ENCODE measurements at places on chromosomes 7 and 10.

GRCh38 chr10:133614830-133615580, 11.6 kb downstream of the FRG2B start:
- no peak for DNase-seq

DNA sequence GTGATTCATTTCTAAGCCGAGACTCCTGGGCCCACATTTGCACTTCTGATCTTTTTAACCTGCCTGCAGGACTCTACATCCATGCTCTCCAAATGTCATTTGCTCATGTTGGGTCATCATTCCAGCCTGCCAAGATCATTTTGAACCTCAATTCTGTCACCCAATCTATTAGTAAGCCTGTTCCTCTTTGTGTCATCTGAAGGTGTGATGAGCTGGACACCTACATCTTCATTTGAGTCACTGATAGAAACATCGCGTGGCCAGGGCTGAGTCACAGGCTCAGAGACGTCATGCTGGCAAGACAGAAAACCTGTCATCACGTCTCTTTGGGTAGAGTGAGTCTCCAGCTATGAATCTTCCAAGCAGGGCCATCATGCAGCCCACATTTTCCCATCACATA, 65.3 kb upstream of the SLF2 start:
- DNase-seq, result no peak

DNA sequence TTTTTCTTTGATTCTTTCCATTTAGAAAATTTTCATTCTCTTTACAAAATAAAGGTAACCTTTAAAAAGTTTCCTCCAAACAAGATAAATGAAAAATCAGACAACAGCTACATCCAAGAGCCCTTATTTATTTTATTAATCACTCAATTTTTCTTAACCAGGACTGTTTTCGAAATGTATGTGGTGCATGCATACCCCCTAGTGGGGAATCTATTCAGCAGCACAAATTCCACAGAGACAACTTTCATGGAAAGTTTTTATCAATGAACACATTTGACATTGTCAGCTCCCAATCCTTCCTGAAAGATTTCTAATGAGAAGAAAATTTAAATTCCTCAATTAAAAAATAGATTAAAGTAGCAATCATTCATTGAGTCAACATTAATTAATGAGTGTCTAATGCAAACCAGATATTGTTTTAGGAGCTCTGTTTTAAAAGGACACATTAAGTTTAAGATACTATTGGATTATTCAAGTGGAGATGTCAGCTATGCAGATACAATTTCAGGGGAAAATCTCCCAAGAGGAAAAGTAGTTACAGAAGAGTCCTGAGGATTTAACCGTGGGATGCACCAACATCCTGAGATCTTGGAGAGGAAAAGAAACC, 5.2 kb upstream of the HTR7 start:
- DNase-seq, result no peak

GRCh38 chr10:64486149-64486548, 964.9 kb downstream of the REEP3 start:
- DNase-seq, result no peak

GRCh38 chr10:31896968-31897384, 31.7 kb downstream of the ARHGAP12 start:
- no peak for DNase-seq

GRCh38 chr10:78188446-78188845, 154.8 kb downstream of the RPS24 start:
- DNase-seq, result no peak

GRCh38 chr7:18866359-18867036, 250.9 kb downstream of the TWIST1 start:
- no peak for DNase-seq

DNA sequence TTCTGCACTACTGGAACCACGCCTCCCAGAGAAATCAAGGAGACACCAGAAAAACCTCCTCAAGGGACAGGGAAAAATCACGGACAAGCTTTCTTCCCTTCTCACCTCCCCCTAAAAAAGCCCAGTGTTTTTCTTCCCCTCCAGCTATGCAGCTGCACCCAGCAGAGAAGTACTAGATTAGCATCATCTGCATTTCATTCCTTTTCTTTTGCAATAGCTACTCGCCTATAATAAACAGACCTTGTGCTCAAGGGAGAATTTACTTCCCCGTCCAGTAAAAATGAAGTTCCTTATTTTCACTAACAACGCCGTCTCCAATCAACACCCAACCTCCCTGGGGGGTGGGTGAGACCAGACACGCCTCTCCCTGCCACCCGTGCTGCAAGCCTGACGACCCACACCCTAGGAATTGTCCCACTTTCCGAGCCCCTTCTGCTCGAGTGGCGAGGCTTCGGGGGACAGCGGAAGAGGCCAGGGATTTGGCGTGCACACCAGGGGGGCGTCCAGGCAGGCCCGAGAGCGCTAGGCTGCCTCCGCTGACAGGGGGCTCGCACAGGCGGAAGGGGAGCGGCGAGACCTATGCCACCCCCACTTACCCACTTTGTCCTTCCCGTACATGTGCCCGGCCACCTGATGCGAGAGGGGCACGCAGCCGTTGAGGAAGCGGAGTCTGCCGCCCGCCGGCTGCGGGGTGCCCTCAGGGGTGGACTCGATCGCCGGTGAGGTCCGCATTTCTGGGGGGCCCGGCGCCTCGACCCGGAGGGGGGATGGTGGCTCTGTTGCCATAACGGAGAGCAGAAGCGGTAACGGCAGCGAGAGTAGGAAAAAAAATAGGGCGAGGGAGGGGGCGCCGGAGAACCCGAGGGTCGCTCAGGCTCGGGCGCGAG, 625 bp downstream of the IPMK start:
- peak; percentile 59 for DNase-seq

GRCh38 chr7:130940907-130941306, 206.9 kb upstream of the KLF14 start:
- DNase-seq, result no peak

GRCh38 chr7:116431787-116432526, 67.6 kb upstream of the CAV2 start:
- DNase-seq, result no peak

GRCh38 chr7:111424768-111425167, 137.5 kb downstream of the IMMP2L start:
- DNase-seq, result no peak

DNA sequence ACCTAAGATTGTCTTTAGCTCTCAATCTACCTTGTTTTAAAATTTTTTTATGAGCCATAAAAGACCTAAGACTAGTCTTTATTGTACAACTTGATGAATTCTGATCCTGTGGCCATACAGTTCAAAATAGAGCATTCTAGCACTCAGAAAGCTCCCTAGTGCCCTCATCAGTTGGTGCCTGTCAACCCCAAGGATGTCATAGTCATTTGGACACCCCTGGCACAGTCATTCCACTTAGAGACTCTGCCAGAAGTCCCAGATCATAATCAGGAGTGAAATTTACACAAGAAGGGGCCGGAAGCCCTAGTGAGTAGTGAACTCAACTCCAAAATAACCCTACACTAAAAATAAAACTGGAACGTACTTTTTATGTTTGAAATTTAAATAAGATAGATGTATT, 80.0 kb upstream of the INSIG1 start:
- DNase-seq, result no peak

- no peak for DNase-seq
These were observed 31.7 kb upstream of the CYP26C1 start for GRCh38 chr10:93028883-93029282.

- DNase-seq, result no peak
These were observed 2.9 kb downstream of the FZD8 start for GRCh38 chr10:35639021-35639727.

DNA sequence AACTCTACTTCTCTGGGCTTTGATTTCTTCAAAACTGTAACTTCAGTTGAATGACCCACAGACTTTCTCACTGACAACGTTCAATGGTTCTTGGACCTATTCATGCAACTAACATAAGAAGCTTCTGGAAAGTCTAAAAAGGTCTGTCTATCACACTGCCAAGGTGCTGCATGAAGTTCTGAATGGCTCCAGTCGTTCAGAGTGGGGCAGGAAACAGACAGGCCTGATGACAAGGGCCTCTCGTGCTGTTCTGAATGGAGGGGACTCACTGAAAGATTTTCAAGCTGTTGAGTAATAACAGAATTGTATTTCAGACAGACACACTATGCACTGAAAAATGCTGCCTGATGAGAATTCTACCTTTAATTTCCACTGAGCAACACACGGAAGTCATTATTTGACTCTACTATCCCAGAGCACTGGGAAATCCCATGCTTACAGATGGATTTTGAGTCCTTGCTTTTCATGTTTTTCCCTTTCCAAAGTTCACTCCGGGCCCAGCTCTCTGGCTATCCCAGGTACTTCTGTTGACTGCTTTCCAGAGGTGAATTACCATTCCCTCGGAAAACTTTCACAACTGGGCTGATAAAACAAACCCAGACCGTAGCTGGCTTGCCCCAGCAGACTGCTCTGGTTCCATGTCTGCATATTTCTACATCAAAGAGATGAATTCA, 204.9 kb upstream of the FRMD4A start:
- DNase-seq, result no peak

DNA sequence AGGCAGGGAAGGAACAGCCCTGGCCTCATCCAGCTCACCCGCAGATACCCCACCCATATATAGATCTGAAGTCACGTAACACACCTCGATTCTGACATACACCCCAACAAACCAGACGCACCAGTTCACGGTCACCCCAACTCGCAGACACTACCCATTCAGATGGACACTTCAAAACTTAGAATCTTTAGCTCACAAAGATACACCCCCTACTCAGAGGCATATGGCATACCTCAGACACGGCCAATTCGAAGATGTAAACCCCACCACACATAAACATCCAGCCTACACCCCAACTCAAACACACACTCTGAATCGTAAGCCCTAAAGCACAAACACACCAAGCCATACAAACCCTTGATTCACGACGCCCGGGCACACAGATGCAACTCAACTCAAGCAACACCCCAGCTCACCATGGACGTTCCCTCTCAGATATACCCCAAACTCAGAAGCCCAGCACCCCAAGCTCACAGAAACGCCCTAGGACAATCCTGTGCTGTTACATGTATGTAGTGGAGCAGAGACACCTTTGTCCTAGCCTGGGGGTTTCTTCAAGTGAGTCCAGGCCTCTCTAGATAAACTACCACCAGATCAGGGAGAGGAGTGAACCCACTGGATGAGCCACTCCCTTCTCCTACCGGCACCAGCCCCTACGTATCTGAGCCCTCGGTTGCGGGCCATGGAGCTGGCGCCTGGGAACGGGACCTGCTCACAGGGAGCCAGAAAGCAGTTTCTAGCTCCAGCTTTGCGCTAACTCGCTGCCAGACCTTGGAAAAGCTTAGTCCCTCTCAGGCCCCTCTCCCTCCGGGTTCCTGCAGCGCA, 8.8 kb downstream of the PSD start:
- DNase-seq, result no peak

DNA sequence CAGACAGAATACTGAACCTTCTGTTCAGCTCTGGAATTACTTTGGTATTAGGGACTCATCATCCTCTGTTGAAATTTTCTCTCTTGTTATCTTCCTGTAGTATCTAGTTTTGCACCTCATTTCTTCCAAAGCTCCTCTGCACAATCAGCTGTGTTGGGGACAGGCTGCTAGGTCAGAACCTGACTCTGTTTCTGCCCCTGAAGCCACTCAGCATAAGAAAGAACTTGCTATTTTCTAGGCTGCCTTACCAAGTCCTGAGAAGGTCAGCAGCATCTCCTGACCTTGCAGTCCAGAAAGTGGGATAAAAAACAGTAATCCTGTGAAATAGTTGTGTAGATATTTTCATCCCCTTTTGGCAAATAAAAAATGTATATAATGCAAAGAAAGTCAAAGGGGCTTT, 862.6 kb downstream of the SORCS3 start:
- DNase-seq, result no peak

- no peak for DNase-seq
These were observed 64.4 kb downstream of the KCND2 start for GRCh38 chr7:120337308-120337907.

DNA sequence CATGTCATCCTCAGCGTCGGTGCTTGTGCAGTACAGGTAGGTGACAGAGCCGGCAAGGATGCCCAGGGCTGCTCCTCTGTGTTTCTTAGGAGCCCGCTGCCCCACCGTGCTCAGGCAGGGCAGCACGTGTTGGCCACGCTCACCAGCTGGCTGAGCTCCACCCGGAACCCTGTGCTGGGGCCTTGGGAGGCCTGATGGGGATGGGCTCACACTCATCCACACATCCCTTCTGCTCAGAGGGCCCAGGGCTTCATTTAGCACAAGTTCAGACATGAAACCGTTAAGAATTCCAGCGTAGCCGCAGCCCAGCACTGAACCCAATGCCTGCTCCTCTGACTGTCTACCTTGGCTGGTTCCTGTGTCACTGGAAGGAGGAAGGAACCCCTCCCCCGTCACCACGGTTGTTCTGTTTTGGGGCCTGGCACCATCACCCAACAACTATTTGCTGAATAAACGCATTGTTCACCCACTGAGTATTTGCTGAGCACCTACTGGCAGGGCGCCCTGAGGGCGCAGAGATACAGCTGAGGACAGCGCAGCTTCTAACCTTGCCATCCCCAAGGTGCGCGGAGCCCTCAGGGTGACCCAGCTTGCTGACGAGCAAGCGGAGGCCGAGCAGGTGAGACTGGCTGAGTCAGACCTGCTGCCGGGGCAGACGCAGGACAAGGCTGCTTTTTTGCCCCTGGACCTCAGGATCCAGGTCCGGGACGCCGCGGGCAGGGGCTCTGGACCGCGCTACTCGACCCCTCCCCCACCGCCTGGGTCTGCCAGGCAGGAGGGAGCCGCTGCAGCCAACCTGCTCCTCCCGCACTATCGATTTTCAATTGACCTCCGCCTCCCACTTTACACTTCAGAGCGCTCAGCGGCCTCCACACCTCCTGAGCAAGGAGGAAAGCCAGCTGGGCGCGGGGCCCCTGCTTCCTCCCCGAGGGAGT, 50.6 kb upstream of the RET start:
- DNase-seq, result no peak

- DNase-seq, result no peak
These were observed 18.4 kb downstream of the ADAM8 start for GRCh38 chr10:133258066-133258817.

Measured in C1 segment of cervical spinal cord (tissue), 14 donors.